ENCODE measurements at places on chromosomes 13 and 19.

- no peak for DNase-seq
Measured at GRCh38 chr13:33193428-33193974, 92.1 kb downstream of the STARD13 start.

GRCh38 chr13:32107474-32107873 lies 75.9 kb downstream of the FRY start:
- DNase-seq = no peak

- no peak for DNase-seq
Measured at GRCh38 chr13:102873653-102874052, 27.8 kb downstream of the ERCC5 start.

DNA sequence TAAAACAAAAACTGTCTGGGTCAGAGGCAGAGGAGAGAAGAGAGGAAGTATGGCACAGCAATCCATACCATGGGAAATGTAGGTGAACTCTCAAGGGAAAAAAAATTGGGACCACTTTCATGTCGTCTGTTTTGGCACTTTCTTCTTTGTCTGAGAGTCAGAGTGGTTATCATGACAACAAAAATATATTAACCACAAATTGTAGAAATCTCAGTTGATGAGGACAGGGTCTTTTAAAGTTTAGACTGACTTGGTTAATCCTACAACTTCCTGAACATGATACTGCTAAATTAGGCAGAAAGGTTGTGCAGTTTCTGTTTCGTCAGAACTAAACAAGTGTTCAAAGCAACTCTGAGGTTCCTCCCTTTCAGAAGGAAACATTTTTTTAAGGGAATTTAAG lies 15.2 kb downstream of the KLF5 start:
- no peak for DNase-seq

- DNase-seq = no peak
Measured at GRCh38 chr19:42440357-42441048, 2.2 kb downstream of the CXCL17 start.

DNA sequence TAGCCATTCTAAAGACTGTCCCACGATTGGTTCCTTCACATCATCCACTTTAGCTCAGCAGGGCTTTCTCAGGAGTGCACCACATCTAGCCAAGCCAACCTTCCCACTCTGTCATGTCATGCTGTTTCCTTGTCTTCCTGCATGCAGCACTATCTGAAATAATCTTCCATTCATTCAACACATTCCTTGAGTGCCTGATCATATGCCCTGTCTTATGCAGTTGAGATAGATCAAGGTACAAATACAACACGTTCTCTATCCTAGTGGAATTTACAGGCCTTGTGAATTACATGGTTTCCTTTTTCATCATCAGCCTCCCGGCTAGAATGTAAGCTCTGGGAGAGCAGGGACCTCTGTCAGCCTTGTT lies 6.8 kb upstream of the MRPS31 start:
- DNase-seq = no peak

GRCh38 chr13:89749888-89750287 lies 1597.6 kb upstream of the MIR17HG start:
- DNase-seq = no peak

GRCh38 chr13:46553521-46553885 lies 533 bp downstream of the LRCH1 start:
- no peak for DNase-seq

DNA sequence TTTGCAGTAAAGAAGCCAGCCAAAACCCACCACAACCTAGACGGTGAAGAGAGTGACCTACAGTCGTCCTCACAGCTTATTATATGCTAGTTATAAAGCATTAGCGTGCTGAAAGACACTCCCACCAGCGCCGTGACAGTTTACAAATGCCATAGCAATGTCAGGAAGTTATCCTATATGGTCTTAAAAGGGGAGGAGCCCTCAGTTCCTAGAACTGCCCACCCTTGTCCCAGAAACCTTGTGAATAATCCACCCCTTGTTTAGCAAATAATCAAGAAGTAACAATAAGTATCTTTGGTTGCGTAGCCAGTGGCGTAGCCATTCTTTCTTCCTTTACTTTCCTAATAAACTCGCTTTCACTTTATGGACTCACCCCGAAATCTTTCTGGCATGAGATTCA lies 227.9 kb upstream of the ARGLU1 start:
- no peak for DNase-seq

DNA sequence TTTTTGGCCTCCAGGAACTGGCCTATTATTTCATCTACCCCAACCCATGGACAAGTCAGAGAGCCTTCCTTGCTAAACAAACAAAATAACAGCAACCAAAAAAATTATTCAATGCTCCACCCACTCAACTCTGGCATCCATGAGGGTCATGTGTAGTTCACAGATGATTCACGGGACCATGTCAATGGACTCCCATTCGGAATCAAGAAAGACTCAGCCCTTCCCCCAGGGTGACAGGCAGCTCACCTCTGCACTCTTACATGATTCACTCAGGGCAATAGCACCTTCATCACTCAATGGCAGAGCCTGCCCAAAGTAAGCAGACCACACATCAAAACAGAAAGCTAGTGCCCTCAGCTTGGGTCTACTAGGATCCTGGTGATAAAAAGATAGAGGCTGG lies 14.3 kb upstream of the SCEL start:
- DNase-seq = no peak

GRCh38 chr19:9917321-9917720 lies 19.0 kb downstream of the OLFM2 start:
- DNase-seq = no peak

DNA sequence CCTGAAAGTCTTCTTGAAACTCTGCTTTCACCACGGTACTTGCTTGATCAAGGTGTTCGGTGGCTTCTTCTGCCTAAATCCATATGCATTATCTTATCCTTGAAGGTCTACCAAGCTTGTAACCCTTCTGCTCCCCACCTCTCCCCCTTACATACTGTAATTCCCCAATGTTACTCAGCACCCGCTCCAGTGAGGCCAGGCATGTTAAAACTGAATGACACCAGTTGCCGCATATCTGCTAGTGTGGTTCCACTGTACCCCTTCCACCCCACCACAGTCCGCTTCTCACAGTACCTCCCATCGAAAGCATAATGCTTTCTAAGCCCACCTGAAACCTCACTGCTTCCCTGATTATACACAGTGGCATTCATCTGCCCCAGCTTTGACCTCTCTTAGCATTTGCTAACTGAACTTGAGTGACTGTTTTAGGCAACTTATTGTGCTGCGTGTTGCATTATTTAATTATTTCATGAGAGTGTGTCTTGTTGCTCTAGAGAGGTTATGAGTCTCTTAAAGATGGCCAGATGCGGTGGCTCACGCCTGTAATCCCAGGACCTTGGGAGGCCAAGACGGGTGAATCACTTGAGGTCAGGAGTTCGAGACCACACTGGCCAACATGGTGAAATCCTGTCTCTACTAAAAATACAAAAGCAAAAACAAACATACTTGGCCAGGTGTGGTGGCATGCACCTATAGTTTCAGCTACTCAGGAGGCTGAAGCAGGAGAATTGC lies 87.6 kb upstream of the MBNL2 start:
- no peak for DNase-seq

GRCh38 chr19:6476155-6476895 lies 5.3 kb downstream of the DENND1C start:
- no peak for DNase-seq

DNA sequence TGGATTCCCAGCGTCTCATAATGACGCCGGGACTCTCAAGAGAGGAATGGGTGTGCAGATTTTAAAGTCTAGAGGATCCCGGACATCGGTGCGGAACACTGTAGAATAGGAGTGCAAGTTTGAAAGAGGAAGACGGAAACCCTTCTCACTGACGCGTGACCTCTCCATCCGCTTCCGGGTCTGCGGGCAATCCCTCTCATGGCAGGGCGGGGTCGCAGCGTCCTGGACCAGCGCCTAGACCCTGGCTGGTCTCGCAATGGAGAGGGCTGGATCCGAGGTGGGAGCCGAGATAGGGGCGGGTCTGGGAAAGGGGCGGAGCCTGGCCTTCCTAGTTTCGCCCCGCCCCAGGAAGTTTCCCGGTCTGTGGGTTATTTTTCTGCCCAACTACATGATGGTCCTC lies 4.6 kb upstream of the ZNF845 start:
- DNase-seq = no peak

DNA sequence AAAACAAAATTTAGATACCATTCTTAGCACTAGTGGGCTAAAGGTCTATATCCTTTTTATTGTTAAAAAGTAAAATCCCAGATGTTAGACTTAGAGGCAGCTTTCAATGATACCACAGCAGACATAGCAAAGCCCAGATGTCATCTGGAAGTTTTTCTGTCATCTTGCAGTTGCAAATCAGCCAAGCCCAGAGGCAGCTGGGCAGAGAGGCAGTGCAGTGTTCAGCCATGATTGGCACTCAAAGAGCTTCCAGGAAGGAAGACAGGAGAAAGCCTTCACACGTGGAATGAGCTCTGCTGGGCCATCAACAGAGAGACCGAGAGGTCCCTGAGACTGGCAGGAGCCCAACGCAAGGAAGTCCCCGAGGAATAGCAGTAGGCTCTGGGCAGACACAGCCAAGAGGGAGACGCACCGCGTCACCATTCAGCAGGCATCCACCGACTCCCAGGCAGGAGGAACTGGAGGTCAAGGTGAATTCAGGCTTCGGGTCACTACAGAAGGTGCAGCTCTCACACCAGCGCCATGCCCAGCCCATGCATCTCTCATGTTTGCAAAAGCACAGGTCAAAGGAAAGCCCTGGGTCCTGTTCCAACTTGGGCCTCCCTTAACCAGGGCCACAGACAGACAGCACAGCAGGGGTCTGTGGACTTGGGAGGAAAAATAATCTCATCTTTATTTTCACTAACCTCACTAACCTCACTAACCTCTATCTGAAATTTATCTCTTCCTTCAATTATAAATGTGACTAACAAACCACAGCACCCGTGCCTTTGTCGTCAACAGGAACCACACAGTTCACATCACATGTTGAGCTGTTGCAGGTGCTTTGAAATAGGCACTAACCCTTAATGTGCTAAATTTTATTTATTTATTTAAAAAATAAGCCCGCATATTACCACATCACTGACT lies 54.9 kb downstream of the TUBGCP3 start:
- no peak for DNase-seq

GRCh38 chr19:290372-291005 lies 714 bp downstream of the PLPP2 start:
- DNase-seq = no peak

GRCh38 chr13:30963791-30964190 lies 31.3 kb downstream of the TEX26 start:
- no peak for DNase-seq

GRCh38 chr19:48755084-48755641 lies at the start of gene FGF21:
Gene FGF21, plus strand, starts transcription at chr19:48755524. Its CDS starts 713 bp downstream, at chr19:48756237.
- DNase-seq = no peak

DNA sequence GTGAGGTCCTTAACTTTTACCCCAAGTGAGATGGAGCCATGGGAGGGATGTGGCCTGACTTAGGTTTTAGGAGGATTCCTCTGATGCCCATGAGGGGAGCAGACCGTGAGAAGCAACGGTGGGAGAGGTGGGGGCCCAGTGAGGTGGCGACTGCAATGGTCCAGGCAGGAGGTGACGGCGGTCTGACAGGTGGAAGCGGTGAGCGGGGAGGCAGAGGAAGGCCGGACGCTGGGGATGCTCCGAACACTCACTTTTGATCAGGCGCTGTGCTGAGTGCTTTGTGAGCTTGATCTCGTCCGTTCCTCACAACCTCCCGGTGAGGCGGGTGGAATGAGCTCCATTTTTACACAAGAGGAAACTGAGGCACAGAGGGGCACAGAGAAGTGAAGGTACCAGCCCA lies 11.6 kb downstream of the NOVA2 start:
- DNase-seq = no peak

DNA sequence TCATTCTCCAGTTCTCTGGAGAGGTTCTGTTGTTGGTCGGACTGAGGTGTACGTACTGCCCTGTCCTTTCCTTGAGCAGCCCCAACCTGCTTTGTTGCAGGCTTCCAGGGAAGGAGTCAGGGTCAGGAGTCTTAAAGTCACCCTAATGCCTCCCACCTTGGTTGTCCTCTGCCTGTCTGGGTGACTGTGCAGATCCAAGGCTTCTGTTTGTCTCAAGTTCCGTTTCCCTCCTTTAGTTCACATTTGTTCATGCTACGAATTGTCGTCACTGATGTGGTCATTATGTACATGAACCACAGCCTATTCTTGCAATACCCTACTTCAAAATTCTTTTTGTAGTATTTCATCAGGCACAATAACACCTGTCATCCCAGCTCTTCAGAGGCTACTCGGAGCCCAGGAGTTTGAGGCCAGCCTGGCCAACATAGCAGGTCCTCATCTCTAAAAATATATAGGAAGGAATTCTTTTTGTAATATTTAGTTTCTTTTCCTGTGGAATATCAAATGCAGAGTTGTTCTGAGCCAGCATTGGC lies 7.4 kb downstream of the ZNF586 start:
- DNase-seq = no peak

DNA sequence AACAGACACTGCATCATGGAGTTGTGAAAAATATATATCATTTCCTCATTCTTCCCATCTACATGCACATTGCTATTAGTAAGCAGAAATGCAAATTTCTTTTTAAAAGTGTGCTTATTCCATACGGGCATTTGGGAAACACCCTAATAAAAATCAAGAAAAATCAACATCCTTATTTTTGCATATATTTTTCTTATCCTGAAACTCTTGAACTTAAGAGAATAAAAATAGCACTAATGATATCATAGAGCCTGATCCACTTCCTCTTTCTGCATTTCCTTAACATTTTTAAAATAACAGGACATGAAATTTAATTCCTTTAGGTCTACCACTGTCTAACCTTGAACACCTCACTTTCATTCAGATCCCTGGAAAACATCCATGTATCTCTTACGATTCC lies 123.3 kb downstream of the VWA8 start:
- no peak for DNase-seq

DNA sequence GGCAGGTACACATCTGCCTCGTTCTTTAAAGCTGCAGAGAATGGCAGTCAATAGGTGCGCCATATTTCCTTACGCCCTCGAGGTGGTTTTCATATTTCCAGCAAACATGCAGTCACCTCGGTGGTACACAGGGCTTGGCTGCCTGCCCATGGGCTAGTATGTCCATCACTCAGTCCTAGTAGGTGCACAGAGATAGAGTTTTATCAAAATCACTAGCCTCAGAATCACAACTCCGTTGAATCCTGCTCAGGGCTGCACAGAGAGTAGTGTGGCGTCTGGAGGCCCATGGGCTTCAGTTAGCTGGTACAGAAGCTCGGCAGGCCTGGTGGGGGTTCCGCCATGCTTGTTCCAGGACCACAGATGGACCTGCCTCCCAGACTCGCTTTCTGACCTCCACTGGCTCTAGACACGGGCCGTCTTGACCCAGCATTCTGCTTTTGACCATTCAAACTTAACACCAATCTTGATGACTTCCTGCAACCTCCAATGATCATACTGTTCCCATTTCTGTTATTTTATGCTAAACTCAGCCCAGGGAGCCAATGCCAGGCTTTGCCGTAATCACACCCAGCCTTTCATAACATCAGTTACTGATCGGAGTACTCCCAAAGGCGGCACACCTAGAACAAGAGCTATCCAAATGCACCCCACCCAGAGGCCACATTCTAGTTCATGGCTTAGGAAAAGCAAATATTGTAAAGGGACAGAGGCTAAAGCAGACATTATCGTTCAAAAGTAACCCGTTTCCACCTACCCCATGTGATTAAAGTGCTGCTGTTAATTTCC lies 120.4 kb downstream of the RAB20 start:
- no peak for DNase-seq
